Keratinocyte (primary cell): ENCODE measurements at places on chromosomes 6 and 20.

DNA sequence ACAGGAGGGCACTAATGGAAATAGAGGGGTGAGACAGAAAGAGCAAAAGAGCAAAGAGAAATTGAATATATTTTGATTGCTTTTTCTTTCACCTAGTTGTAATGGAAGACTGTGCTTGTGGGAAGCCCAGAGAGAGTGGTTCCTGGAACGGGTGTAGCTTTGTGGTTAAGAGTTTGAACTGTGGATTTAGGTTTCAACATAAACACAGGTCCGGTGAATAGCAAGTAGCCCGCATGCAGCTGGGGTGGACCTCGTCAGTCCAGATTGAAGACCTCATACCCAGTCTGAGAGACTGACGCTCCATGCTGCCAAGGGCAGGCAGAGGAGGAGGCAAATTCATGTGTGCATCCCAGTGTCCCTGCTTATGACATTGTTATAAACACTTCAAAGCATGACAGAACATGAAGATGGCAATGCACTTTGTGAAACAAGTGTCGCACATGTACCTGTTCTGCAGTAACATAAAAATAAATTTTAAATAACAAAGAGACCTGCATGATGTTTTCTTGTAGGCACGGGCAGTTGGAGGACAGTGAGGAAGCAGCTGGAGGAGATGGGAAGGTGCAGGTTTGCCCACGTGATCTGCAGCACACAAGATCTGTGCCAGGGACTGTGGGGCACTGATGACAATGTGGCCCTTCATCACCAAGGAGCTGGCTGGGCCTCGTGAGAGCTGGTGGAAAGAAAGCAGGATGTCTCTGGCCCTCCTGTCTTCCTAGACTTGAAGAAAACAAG, 220.5 kb upstream of the SSTR4 start:
- no peak for DNase-seq

DNA sequence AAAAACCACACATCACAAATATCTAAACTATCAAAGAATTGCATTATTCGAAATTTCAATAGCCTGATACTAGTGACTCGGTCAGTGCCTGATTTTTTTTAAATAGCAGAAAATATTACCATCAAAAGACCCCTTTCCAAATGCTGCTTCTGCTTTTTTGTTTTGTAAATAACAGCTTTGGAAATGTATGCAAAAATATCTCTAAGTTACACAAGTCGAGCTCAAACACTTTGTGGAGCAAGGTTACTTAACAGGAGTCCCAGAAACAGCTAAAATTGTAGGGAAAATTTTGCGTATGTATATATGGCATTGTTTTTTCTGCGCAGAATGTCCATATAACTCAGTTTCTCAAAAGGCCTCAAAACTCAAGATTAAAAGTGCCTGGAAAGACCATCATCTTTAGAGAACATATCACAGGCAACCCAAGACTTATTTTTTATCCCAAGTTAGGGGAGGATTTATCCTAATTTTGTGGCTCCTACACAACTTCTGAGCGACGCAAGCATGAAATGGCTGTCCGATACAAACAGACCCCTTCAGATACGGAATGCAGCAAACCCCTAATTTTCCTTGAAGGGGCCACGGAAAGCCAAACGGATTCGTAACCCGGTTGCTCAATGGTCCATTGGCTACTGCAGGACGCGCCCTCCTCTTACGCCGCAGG, 1.3 kb downstream of the CEP85L start:
- DNase-seq, result no peak

DNA sequence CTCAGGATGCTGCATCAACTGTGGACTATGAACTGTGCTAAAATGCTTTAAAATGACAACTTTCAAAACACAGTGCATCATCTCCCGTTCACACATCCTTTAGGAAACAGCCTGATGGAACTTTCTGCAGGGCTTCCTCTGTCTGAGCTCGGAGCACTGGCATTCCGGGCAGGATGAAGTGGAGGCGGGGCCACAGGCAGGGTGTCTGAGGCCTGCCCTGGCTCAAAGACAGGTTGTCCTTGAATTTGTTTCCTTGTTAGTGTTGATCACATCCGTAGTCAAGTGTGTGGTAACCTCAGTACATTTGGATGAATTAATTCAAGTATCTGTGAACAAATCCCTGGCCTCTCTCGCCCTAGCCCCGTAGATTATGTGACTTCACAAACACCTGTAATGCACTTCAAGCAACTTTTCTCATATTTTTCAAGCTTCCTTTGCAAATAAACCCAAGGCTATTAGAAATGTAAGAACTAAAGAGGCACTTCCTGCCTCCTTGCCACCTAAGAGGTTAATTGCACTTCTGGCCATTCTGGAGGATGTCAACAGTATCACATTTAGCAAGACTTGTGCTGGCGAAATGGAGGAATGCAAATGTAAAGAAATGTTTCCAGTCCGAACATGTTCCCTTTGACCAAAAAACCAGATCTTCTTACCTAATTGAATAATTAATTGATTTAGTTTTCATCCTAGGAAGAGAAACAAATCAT, 3.1 kb downstream of the CD93 start:
- DNase-seq, result no peak

DNA sequence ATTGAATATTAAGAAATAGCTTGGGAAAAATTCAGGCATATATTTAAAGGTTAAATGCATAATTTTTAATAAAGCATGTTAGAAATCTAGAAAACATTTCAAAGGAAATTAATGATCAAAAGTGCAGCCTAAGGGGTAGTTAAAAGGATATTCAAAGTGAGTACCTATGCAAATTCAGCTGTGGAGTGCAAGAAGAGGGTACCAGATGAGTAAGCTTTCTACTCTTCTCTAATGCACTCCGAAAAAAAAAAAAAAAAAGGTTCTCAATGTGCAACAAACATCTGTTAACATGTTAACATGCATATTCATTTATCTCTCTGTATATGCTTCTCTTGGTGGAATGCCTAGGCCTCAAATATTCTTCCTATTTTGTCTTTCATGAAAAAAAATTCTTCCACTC, 32.0 kb upstream of the KATNA1 start:
- DNase-seq, result no peak

- no peak for DNase-seq
Observed at GRCh38 chr20:47428164-47428563, 71.7 kb upstream of the ZMYND8 start.

- DNase-seq, result no peak
Observed at GRCh38 chr6:2581611-2582010, 169.1 kb downstream of the MYLK4 start.

- no peak for DNase-seq
Observed at GRCh38 chr6:110544472-110544871, 68.1 kb upstream of the SLC22A16 start.

GRCh38 chr6:40887792-40888340, 151.2 kb downstream of the UNC5CL start:
- DNase-seq, result no peak
